HTR-8/SVneo (cell line): ENCODE measurements at places on chromosomes 11 and 22.

DNA sequence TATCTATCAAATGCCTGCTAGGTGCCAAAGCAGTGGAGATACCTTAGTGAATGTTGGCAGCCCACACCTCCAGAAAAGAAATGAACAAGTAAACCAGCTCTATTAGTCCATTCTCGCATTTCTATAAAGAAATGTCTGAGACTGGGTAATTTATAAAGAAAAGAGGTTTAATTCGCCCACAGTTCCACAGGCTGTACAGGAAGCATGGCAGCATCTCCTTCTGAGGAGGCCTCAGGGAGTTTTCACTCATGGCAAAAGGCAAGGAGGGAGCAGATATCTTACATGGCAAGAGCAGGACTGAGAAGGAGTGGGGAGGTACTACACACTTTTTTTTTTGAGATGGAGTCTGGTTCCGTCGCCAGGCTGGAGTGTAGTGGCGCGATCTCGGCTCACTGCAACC is 18.7 kb upstream of the ZC3H12C start:
- no peak for DNase-seq

- DNase-seq, result no peak
These were observed 392.8 kb downstream of the AASDHPPT start for GRCh38 chr11:106470230-106470629.

DNA sequence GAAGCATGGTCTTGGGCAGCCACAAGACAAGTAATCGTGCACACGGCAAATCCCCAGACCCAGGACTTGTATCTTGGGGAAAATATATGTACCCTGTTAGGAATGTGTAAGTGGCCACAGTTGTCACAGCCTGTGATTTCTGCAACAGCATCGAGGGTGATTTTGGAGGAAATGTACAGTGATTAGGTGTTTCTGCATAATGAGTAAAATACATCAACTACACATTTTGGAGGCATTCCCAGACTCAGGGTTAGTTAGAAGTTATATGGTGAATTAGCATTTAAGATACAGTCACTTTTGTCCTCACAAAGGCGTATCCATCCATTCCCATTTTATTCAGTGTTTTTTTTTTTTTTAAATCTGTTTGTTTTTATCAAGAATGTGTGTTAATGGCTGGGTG is 28.4 kb downstream of the SUSD2 start:
- no peak for DNase-seq

DNA sequence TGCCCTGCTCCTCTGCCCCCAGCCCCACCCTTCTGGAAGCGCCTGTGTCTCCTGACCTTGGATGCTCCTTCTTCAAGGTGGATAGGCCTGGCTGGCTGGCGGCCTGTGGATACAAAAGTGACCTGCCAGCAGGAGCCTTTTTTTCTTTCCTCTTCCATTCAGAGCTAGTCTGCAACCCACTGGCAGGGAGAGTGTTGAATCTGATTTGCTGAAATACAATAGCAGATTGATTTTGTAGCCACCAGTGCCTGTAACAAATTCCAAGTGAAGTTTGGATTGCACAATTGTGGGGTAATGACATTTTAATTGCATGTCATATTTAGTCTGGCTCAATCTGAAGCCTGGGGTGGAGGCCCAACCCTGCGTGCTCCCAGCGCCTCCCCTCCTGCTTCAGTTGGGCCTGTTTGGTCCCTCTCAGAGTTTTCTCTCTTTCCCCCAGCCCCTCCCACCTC is 97.2 kb downstream of the GRIK4 start:
- peak; percentile 21 for DNase-seq

GRCh38 chr11:110355011-110355744 is 58.8 kb upstream of the RDX start:
- no peak for DNase-seq

DNA sequence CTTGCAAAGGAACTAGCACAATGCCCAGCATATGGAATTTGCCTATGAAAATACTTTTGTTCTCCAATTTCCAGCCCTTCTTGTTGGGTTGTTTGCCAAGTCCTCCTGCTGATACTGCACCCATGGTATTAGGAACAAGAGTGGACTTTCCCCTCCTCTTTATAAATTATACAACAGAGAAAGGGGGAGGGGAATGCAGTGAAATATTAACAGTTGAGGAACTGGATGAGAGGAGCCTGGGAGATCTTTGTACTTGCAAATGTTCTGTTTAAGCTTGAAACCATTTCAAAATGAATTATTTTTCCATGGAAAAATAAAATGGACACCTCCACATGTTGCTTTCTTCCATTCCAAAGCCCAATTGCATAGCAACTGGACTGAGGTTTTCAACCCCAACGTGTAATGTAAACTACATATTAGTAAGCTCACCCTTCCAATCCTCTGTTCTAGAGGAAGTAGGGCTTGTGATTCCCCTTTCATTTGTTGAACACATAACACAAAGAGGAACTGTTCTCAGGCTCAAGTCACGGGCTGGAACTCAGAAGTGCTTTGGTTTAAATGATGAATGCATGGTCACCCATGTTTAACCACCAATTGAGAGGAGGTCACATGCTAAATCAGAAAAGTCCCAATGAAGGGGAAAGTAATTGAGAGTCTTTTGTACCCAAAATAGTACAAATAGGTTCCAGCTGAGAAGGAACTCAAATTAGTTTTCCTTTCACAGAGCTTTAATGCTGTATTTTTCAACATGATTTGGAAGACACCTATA is 66.2 kb upstream of the ZC3H12C start:
- no peak for DNase-seq

GRCh38 chr11:99571094-99571493 is 550.3 kb downstream of the CNTN5 start:
- no peak for DNase-seq

GRCh38 chr22:35378621-35379020 is 2.3 kb upstream of the HMOX1 start:
- DNase-seq, result no peak

- DNase-seq, result no peak
These were observed 98.2 kb downstream of the ARHGAP20 start for GRCh38 chr11:110614031-110614430.

- DNase-seq, result no peak
These were observed 753 bp downstream of the PRPF19 start for GRCh38 chr11:60905551-60906113.

DNA sequence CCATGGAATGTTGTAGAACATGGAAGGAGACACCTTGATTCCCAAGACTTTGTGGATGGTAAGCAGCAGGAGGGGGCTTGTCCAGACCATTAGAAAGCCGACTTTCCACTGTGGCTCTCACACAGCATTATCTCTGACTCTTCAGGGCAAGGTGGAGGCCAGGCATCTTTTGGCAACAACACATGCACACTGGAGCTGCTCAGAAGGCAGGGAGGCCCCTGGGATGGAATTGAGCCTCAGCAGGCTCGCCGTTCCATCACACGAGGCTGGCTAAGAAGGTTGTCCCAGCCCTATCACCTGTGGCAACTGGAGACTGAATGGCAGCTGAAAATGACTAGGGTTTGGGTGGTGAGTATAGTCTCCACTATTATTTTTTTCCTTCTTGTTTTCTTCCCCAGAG is 76.3 kb upstream of the TMEM45B start:
- DNase-seq, result no peak

GRCh38 chr11:74427384-74427886 is 29.2 kb upstream of the PGM2L1 start:
- DNase-seq, result no peak

DNA sequence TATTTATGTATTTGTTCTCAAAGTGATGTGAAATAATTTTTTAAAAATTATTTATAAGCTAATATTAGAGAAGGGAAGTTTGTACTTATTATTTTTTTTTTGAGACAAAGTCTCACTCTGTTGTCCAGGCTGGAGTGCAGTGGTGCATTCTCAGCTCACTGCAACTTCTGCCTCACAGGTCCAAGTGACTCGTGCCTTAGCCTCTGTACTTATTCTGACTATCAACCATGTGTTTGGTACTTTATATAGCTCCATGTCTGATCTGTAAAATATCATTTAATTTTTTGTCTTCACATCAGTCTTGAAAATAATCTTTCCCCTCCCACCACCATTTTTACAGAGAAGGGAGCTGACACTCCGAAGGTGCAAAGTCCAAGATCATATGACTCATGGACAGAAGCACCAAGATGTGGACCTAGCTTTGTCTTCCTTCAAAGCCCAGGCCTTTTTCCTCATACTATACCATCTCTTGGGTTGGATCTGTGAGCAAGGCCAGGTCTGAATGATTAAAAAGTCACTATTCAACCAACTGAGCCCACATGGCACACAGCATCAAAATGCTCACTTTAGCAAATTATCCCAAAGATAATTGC is 32.4 kb upstream of the EED start:
- no peak for DNase-seq

- no peak for DNase-seq
These were observed 4.3 kb downstream of the CAPN5 start for GRCh38 chr11:77071077-77071476.

- DNase-seq, result no peak
These were observed 874 bp upstream of the PLAAT4 start for GRCh38 chr11:63535734-63536133.

DNA sequence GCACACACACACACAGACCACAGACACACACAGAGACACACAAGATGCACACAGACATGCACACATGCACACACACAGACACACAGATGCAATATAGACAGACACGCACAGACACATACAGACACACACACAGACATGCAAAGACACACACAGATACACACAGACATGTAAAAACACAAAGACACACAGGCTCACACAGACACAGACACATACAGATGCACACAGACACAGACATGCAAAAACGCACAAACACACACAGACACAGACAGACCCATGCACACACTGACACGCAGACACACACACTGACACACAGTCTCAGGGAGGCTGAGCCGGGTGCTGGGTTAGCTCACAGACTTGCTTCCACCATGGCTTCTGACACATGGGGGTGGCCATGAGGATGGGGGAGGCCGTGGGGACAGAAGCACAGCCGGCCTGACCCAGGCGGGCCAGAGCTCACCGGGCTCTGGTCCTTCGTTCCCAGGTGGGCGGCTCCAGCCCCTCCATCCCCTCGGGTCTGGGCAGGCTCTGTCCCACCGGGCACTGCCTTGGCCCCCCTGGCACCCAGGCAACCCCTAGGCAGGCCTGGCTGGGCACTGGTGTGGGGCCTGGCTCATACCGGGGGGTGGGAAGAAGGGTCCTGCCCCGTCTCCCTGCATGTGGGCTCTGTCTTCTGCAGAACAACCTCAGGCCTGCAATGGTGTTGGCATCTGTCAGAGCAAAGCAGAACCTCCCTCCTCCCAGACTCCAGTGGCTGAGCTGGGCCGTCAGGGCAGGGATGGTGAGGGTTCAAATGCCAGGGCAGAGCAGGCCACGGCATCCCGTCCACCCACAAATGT is 1489.5 kb downstream of the BRD1 start:
- no peak for DNase-seq

GRCh38 chr11:63993993-63994392 is 7.8 kb downstream of the OTUB1 start:
- no peak for DNase-seq

DNA sequence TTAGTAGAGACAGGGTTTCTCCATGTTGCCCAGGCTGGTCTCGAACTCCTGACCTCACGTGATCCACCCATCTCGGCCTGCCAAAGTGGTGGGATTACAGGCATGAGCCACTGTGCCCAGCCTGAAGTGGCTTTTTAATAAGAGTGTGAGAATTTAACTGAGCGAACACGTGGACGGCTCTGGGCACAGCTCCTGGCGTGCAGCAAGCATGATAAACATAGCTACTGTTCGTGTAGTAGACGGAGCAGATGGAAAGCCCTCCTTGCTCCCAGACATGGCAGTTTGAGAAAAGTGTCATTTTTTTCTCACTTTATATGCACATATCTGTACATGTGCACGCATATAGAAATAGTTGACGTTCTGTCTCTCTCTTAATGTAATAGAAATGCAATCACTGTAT is 7.0 kb downstream of the EMID1 start:
- no peak for DNase-seq

DNA sequence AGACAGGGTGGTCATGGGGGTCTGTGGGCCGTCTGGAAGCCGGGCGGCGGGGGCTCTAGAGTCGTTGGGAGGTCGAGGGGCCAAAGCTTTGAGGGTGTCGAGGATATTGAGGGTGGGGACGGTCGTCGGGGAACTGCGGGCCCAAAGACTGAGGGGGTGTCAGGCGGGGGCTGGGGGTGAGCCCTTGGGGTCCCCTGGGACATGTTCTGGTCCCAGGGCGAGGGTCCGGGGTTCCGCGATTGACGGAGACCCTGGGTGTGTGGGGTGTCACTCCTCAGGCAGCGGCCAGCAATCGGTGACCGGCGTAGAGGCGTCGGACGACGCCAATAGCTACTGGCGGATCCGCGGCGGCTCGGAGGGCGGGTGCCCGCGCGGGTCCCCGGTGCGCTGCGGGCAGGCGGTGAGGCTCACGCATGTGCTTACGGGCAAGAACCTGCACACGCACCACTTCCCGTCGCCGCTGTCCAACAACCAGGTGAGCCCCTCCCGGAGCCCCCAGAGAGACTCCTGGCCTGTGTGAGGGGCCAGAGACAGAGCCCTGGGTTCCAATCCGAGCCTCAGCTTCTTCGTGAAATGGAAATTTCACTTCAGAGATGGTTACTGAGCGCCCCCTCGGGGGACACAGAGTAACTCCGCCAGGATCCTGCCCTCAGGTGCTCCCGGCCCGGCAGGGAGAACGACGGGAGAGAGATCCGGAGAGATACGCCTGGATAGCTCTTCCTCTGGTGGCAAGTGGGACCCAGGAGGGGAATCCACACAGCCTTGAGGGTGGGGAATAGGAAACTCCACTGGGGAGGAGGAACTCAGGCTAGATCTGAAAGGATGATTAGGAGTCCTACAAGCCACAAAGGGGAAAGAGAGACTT is 714 bp downstream of the SDF2L1 start:
- no peak for DNase-seq

- DNase-seq, result peak; percentile 41
These were observed 21.2 kb downstream of the SCGB1A1 start for GRCh38 chr11:62439785-62440602.

GRCh38 chr22:20395181-20395906 is 1.4 kb downstream of the ZNF74 start:
- no peak for DNase-seq

DNA sequence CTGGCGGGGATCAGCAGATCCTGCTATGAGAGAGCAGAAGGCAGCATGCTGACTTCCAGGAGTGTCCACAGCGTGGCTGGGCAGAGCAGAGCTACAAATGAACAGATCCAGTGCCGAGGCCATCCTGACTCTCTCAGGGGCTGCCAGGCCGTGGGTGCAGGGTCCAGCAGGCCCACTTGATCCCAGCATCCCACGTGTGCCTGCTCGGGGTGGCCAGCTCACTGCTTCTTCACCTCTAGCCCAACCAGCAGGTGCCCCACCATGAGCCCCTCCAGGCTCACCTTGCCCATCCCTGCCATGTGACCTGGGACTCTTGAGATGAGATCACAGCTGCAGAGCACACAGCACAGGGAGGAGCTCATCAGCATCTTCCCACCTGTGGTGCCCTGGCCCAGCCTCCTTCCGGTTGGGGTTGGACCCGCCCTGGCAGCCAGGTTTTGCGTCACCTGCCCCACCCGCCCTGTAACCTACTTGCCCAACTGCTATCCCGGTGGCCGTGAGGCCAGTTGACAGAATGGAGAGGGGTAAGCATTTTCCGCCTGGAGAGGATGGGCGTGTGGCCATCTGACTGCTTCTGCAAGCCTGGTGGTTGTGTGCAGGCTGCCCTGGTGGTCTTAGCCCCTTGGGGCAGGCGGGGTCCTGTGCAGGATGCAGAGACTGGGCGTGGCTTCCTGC is 11.0 kb downstream of the TANGO2 start:
- DNase-seq, result no peak
